ENCODE measurements at places on chromosomes 1 and 21. TPM values are rescaled to one million over a fixed set of nuclear protein-coding genes. Genes with fewer than 3 reads are reported as not detected.

DNA sequence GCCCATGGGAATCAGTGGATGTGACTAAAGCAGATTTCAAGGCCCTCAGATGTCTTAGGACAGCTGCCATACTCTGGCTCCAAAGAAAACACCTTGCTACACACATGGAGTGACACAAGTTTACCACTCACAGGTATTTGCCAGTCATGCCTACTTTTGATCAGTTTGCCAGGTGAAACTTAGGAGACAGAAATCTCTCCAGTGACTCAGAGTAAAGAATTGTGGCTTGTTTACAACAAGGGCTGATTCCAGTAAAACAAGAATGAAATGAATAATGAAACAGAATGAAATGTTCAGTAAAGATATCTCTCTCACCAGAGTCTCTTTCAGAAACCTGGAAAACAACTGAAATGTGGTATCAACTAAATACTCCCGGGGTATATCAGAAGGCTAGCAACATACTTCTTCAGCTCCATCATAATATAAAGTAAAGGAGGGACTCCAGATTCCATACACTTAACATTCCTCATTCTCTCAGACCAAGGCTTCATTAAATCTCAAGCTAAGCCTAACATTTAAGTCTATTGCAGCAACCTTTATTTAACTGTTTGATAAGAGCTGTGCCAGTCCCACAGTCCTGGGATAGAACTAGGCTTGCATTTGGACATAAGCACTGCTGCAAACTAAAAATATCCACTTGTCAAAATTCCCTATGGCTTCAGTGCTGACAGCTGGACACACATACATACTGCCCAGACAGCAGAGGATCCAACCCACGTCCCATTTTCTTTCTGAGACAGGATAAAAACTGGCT is 143.3 kb downstream of the SIPA1L2 start:
- DNase-seq: no peak

- no peak for DNase-seq
These were observed 3.0 kb upstream of the PEX10 start for GRCh38 chr1:2415337-2415736.

DNA sequence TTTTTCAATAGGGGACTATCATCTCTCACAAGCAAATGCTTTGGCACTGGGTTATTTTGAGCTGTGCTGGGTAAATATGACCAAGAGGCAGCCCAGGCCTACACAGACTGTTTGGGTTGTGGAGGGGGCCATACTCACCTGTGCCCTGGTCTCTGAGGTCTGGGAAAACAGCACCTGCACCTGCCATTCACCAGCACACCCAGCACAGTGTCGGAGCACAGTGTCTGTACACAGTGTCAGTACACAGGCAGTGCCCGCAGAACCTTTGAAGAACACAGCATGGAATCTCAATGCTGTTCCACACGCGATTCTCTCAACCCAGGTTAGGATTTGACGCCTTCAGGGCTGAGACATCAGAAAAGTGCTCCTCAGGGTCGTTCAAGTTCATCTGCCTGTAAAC is 35.0 kb upstream of the FAM89A start:
- DNase-seq: no peak

The LAD1 gene
- not detected for total RNA-seq

The KCNT2 gene
- not detected for total RNA-seq

GRCh38 chr1:109370712-109371340 is 26.9 kb downstream of the SORT1 start:
- DNase-seq: no peak

The TCHH gene
- 0.22 TPM for total RNA-seq

GRCh38 chr1:110524311-110525248 is 5.6 kb upstream of the KCNA10 start:
- DNase-seq: peak; percentile 55

All from activated naive CD8-positive, alpha-beta T cell treated with anti-CD3 and anti-CD28 coated beads for 36 hours (primary cell).